ENCODE measurements at places on chromosomes 2 and 18. TPM values are rescaled to one million over a fixed set of nuclear protein-coding genes. Genes with fewer than 3 reads are reported as not detected.

GRCh38 chr2:164937864-164938401 is 17.4 kb downstream of the SLC38A11 start:
- no peak for DNase-seq

- no peak for DNase-seq
These were observed 25.2 kb downstream of the AGFG1 start for GRCh38 chr2:227497158-227497557.

The LINC00305 gene
- not detected for total RNA-seq

The SIGLEC15 gene
- total RNA-seq, result 0.12 TPM

DNA sequence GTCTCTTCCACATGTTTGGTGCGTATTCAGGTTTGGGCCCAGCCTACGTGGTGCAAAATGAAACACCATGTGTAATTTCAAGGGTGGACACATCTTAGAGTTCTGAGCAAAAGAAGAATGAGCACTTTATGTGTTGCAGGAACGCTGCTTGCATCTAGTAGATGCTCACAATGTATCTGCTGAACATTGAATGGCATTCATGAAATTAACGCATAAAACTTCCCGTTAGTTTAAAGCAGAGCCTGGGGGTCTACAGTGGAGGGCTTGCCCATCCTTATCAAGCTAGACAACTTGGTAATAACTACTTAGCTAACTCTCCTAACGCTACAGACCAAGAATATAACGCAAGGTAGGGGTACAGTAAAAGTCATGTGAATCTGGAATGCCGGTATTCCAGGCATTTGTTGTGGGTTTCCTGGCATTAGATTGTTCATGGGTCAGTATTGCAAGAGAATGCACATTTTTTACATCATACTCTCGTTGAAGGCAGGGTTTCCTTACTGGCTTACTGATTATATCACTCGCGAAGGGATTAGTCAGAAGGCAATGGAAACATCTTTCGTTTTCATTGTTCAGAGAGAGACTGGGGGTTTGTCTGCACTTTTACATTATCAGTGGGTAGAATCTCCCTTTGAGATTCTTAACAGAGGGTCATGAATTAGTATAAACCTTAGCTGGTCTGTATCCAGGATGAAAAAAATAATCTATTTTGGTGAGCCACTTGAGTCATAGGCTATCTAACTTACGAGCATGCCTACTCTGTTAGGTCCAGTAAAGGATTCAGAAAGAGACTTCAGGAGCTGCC is 229.5 kb upstream of the EPAS1 start:
- peak; percentile 98 for DNase-seq

GRCh38 chr2:230757476-230757875 is 44.8 kb downstream of the CAB39 start:
- no peak for DNase-seq

DNA sequence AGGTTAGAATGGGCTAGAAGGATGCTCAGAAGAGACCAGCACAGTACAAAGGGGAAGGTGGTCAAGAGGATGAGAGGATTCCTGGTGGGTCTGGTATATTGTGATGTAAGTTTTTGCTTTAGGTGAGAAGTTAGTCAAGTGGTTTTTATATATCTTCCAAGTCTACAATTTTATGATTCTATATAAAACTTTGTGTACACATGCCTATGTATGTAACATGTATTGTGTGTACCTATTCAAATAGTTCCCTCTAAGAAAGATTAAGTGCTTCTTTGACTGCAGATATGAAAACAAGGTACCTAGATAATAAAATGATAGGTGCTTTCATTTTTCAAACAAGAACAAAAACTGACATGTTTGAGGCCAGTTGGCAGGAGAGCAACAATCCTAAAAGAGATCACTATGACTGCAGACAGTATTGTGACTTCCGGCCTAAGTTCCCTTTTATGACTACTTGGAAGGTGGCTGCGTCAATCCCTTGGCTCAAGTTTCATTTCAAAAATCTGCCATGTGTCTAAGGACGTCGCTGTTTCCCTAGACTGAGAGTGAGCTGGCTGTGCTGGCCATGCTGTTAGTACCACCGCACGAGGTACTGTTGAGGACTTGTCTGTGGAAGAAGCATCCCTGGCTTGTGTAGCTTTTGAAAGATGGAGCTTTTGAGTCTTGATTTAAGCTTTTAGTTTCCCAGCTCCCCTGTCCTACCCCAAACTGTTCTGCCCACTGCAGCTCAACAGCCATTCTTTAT is 123.1 kb downstream of the PRPF40A start:
- no peak for DNase-seq

The C1GALT1C1L gene
- 2.1 TPM for total RNA-seq

The TMEFF2 gene
- 15.2 TPM for total RNA-seq

DNA sequence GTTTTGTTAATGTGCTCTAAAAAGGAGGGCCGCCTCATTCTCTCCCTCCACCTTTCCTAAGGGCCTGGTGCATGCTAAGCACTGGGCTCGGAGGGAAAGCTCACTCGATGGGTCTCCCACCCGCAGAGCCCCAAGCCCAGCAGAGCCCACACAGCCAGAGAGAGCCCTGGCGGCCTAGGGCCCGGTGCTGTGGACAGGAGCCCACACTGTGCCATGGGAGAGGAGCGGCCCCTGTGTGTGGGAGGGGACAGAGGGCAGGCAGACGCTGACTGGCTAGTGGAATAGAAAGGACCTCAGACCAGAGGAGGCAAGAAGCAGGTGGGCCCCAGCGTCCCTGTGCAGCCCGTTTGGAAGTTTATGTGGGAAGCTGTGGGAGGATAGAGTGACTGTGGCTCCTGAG is 49.4 kb upstream of the KCNF1 start:
- no peak for DNase-seq

The IL18R1 gene
- total RNA-seq, result not detected

DNA sequence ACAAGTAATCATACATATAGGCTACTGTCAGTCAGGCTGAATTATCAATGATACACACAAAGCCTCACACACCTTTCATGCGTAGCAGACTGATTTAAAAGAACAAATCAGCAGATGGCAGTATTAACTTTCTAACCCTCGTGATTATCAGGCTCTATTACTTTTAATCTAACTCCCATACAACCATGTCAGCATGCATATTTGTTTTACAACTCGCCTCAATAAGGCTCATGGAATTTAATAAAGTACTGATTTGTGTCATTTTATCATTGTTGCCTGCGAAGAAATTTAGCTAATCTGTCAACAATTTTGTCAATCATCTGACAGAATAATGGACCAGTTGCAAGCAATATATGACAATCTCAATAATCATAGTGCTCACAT is 82.8 kb downstream of the SLC25A12 start:
- DNase-seq, result peak; percentile 21

GRCh38 chr2:127586746-127587295 is 51.3 kb downstream of the MYO7B start:
- no peak for DNase-seq
